ENCODE measurements at places on chromosomes 3 and 15.

DNA sequence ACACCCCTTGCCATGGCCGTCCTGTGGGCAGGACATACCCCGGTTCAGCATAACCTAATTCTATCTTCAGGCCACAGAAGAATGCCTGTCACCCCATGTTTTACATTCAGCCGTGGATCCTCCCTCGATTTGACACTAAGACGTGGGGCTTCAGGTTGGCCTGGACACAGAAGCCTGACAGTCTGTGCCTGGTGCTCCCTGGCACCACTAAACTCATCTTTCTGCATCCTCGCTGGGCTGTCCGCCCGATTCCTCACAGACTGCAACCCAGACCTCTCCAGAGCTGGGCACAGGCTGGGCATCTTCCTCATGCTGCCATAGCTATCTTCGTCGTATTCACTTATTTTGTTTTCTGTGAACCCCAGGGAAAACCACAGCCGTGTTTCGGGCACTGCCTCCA, 117.8 kb upstream of the IQSEC1 start:
- DNase-seq = no peak

GRCh38 chr15:66359740-66360139, 3.3 kb upstream of the TIPIN start:
- no peak for DNase-seq

GRCh38 chr15:77863491-77864105, 213.9 kb downstream of the TBC1D2B start:
- DNase-seq = no peak

- no peak for DNase-seq
Measured at GRCh38 chr3:33790091-33790490, 8.3 kb upstream of the PDCD6IP start.

DNA sequence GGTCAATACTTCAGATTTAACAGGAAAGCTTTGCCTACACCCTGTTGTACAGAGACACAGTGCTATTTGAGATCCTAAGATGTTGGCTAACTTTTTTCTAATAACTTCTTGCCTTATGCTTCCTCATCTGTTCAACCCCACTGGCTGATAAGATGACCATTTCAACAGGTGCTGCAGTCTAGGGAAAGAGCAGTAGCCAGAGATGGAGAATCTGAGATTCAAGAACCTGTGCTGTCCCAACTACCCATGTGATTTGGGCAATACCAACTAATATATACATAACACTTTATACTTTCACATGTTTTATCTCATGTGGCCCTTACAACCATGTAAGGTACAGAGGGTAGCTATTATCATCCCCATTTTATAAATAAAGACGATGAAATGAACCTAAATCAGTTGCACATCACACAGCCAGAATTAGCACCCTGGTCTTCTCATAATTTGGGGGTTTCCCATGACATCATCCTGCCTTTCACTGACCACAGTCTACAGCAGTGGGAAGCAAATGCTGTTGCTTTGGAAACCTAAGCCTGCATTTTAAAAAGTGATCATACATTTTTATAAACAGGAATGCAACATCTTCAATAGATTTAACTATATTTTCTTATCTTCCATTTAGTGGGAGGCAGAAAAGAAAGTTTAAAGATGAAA, 9.7 kb downstream of the TTC23 start:
- DNase-seq = no peak

- DNase-seq = no peak
Measured at GRCh38 chr3:157956850-157957249, 149.4 kb downstream of the SHOX2 start.

GRCh38 chr15:101773496-101774100, 29.7 kb upstream of the OR4F6 start:
- DNase-seq = no peak

- no peak for DNase-seq
Measured at GRCh38 chr3:88301273-88301995, 151.7 kb downstream of the C3orf38 start.

All from GM04504 (cell line).